ENCODE measurements at places on chromosomes 11 and 22.

DNA sequence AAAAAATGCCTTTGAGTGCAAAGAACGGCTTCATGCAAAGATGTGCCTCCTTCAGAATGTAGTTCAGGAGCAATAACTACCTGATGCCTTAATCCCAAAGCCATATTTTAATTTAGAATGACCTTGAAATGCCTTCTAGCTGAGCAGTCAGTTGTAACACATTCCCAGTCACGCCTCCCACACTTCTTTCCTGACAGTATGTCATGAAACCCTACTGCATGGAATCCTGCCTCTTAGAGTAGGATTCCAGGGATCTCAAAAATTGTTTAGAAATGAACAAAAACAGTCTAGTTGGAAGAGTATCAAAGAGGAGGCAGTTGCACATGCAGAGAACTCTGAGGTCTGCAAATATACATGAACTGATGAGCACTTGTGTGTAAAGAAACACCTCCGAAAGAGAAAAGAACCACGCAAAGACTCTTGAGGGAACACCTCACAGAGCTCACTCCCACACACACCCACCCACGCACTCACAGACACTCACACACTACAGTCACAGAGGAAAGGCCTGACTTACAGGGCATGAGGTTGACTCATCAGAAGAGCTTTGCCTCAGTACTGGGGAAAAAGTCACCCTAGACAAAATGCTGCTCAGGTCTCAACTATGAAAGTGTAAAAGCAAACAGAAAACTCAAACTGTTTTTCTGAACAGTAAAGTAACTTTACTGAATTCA, 77.4 kb downstream of the GGTLC2 start:
- no peak for DNase-seq

GRCh38 chr22:25818541-25818940, 76.6 kb downstream of the MYO18B start:
- DNase-seq = no peak

DNA sequence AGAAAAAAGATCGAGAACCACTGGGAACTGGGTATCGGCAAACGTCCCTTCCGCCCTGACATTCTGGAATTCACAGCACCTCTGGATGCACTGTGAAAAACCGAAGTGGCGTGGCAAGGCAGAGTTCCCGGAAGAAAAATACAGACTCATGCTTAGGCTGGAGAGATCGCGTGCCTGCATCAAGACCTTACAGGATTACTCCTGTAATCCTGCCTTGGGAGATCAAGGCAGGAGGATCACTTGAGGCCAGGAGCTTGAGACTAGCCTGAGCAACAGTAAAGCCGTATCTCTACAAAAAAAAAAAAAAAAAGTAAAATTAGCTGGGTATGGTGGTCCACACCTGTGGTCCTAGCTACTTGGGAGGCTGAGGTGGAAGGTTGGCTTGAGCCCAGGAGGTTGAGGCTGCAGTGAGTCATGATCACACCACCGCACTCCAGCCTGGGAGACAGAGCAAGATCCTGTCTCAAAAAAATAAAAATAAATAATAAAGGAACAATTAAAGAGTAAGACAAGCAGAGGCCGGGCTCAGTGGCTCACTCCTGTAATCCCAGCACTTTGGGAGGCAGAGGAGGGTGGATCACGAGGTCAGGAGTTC, 19.9 kb upstream of the TEF start:
- DNase-seq = no peak

DNA sequence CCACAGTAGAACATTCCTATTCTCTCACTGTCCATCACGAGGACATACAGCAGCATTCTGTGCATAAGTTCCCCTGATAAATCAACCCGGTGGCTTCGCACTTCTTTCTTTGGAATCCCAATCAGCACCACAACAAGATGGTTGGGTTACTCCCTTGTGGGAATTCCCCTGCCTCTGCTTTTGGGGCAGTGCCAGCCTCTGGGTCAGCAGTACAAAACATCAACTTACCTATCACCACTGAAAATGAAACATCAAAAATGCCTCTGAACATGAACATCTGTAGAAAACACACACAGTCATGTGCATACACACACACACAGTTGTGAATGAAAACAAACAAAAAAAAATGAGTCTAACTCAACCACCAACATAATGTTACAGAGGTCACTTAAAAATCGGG, 79.3 kb downstream of the KCNA4 start:
- no peak for DNase-seq

DNA sequence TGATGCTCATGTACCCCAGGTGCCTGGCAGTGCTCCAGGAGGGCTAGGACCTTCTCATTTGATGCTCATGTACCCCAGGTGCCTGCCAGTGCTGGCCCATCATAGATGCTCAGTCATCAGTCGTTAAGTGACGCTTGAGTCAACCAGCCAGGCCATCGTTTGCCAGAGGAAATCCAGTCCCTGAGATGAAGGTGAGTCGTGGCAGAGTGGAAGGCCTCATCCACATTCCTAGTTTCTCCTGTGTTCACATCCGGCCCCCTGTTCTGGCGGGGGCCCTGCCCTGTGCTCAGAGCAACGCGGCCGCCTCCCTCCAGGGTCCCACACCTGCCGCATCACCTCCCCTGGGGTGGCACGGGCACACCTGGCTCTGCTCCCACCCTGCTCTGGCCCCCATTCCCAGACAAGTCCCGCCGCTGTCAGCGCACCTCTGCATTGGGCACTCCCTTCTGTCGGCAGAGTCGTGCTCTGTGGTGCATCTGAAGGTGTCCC, 279.9 kb downstream of the BRD1 start:
- no peak for DNase-seq

GRCh38 chr11:66848671-66849500, 5.6 kb downstream of the RCE1 start:
- DNase-seq = no peak

DNA sequence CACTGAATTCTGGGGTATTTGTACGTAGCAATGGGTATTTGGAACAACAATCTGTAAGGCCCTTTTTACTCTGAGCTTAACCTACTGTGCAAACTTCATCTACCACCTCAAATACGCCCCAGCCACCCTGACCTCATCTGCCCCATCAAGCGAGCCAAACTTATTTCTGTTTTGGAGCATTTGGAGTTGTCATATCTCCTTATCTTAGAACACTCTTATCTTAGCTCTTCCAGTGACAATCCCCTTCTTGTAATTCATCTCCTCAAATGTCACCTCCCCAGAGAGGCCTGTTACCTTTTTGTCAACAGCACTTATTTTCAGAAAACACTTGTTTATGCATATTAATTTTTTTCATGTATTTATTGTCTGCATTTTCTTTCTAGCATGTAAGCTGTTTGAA, 4.7 kb upstream of the MSANTD2 start:
- no peak for DNase-seq

- DNase-seq = no peak
These were observed 43.0 kb downstream of the P4HA3 start for GRCh38 chr11:74268456-74268855.

DNA sequence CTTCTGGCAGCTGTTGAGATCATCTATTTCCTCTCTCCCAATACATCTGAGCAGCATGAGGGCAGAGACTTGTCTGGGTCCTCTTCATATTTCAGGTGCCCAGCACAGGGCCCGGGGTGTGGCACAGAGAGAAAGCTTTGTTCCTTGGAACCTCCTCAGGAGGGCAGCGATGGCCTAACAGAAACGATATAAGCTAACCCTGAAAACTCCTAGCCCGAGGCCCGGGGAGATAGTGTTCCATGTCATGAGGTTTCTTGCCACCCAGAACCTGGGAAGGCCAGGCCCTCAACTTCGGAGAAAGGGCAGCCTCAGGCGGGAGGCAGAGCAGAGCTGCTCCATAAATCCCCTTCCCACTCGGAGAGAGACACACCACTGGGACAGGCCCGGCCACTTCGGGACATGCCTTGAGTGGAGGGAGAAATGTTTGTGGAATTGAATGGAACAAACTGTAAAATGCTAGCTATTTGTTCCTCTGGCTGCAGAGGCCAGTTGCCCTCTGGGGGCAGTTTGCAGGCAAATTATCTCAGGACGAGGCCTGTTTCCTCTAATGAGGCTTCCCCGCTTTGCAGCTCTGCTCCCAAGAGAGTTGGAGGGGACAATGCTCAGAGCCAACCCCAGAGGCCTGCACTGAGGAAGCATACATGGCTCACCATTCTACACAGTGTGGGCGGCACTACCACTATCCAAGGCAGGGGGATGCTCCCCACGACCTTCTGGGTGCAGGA, 11.6 kb downstream of the ARRB1 start:
- no peak for DNase-seq

DNA sequence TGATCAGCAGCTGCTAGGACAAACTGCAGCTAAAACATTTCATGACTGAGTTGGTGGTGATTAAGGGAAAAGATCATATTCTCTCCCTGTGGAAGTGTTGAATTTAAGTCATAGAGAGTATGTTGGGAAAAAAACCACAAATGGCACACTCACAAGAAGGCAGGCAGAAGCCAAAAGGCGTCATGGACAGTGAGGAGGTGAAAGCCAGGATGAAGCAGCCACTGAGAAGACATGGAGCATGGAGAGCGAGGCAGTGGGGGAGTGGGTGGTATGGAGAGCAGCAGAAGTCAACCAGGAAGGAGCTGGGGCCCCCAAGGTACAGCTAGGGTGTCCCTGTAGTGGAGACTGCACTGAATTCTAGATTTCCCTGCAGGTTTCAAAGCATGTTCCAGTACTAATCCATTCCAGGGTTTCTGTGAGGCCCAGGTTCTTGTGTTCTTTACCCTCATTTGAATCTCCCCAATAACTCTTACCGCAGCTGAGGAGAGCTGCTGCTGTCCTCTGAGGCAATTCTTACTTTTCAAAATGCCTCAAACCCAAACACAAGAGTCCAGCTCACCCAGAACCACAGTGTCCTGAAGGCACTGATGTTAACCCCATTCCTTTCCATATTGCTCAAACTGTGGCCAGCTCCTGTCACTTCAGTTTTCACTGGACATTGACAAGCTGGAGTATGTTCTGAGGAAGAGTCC, 191.8 kb upstream of the E2F8 start:
- DNase-seq = no peak

GRCh38 chr22:47445716-47446290, 683.4 kb downstream of the TBC1D22A start:
- DNase-seq = no peak

GRCh38 chr11:9095421-9095820, 4.0 kb upstream of the SCUBE2 start:
- DNase-seq = no peak

- no peak for DNase-seq
These were observed 163.7 kb downstream of the LARGE1 start for GRCh38 chr22:33756508-33756949.

DNA sequence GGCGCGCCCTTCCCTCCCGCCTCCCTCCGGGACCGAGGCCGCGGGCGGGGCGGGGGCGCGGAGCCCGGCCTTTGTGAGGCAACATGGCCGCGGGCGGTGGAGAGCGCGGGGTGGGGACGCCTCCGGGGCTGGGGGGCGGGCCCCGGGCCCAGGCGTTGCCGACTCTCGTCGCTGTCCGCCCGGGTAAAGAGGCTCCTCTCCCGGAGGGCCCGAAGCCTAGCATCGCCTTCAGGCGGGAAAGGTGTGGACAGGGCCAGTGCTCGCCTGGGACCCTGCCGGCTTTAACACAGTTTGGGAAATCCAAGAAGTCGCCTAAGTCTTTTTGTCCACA, 369 bp downstream of the DGCR8 start:
- DNase-seq = peak; percentile 47

GRCh38 chr11:73972187-73972586, 10.5 kb downstream of the UCP2 start:
- DNase-seq = no peak

- no peak for DNase-seq
These were observed 27.5 kb downstream of the CHEK2 start for GRCh38 chr22:28714043-28714628.

DNA sequence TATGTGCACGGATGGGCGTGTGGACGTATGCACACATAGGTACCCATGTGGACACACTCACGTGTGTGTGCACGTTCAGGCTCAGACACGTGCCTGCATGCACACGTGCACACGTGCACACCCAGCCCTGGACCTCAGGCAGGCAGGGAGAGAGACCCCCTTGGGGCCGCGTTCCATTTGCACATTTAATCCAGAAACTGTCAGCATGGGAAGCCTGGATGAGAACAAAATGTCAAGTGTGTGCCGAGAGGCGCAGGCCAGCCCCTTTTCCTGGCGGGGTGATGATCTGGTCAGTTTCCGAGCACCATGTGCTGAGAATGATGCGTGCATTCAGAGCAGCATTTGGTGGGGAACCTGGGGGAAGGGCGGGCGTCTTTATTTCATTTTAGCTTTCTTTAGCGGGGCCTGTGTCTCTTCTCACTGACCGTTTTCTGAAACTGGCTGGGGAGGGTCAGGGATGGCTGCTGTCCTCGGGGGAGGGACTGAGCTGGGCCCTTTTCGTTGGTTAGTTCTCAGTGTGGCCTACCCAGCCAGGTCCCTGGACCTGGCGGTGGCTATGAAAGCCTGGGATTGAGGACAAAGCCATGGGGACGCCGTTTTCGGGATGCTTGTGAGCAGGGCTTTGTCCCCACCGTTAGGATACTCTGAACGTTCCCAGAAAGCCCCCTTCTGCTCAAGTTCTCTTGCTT, 96.3 kb downstream of the KCNQ1 start:
- DNase-seq = no peak

DNA sequence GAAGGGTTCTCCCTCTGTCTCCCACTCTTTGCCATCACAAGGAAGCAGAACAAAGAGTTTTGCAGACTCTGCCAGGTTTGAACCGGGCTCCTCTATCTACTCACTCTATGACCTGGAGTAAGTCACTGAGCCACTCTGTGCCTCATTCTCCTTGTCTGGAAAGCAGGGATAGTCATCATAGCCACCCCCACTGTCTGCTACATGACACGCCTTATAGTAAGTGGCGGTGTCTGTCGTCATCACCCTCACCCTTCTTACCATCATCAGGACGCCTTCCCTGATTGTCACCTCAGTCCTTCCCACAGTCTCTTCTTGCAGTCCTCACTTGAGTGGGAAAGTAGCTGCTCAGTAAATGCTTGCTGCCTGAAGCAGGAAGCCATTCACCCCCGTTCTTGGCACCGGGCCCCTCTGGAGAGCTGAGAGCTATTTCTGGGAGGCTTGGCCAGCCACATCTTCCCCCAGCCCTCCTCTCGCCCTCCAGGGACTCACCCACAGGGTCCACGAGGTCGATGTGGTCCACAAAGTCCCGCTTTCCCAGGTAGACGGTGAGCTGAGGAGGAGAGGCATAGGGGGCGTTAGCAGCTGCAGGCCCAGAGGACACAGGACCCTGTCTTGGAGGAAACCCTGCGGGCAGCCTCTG, 46.4 kb downstream of the TPBGL start:
- no peak for DNase-seq

- DNase-seq = no peak
These were observed 22.5 kb downstream of the PISD start for GRCh38 chr22:31639436-31640039.

GRCh38 chr11:111350811-111351210, 28.3 kb downstream of the POU2AF1 start:
- no peak for DNase-seq

GRCh38 chr22:19336133-19337075, 44.9 kb upstream of the CLTCL1 start:
- no peak for DNase-seq

- no peak for DNase-seq
These were observed 651.3 kb upstream of the KIRREL3 start for GRCh38 chr11:127651888-127652221.

DNA sequence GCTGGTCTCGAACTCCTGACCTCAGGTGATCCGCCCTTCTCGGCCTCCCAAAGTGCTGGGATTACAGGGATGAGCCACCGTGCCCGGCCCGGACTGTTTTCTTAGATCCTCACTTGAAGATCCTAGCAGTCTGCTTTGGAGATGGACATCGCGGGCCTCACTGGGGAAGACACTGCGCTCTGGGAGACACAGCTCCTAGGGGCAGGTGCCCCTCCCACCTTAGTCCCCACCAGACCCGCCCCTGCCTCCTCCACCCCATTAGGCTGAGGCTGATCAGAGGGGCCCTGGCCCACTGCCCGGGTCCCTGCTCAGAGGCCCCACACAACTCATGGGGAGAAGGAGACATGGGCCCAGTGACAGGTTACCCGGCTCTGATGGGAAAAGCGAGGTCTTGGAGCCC, 11.3 kb upstream of the LTO1 start:
- no peak for DNase-seq

Measured in heart right ventricle (tissue), 16 donors.